ENCODE measurements at places on chromosomes 3 and 15.

DNA sequence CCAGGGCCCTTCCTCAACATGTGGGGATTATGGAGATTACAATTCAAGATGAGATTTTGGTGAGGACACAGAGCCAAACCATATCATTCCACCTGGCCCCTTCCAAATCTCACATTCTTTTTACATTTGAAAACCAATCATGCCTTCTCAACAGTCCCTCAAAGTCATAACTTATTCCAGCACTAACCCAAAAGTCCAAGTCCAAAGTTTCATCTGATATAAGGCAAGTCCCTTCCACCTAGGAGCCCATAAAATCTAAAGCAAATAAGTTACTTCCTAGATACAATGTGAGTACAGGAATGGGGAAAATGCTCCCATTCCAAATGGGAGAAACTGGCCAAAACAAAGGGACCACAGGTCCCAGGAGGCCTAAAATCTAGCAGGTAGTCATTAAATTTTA lies 309.5 kb upstream of the SLITRK3 start:
- DNase-seq = no peak

- no peak for DNase-seq
Observed at GRCh38 chr3:104126864-104127553, 1239.7 kb upstream of the ALCAM start.

DNA sequence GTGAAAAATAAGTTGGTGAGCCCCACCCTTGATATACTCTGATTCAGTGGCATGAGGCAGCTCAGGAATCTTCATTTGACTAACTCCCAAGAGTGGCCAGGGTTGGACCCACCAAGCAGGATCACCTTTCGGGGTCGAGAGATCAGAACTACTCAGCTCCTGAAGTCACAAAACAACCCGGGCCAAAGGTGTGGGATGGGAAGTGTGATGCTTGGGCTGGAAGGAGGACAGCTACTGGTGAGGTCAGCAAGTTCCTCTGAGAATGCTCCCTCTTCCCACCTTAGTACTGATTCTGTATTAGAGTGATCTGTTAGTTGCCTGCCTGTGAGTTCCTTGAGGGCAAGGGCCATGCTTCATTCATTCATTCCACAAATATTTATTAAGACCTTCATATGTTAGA lies 15.1 kb downstream of the ESYT3 start:
- DNase-seq = no peak

GRCh38 chr3:109977897-109978296 lies 640.6 kb upstream of the DPPA4 start:
- no peak for DNase-seq

- no peak for DNase-seq
Observed at GRCh38 chr15:40439461-40439959, 1.2 kb upstream of the BAHD1 start.

DNA sequence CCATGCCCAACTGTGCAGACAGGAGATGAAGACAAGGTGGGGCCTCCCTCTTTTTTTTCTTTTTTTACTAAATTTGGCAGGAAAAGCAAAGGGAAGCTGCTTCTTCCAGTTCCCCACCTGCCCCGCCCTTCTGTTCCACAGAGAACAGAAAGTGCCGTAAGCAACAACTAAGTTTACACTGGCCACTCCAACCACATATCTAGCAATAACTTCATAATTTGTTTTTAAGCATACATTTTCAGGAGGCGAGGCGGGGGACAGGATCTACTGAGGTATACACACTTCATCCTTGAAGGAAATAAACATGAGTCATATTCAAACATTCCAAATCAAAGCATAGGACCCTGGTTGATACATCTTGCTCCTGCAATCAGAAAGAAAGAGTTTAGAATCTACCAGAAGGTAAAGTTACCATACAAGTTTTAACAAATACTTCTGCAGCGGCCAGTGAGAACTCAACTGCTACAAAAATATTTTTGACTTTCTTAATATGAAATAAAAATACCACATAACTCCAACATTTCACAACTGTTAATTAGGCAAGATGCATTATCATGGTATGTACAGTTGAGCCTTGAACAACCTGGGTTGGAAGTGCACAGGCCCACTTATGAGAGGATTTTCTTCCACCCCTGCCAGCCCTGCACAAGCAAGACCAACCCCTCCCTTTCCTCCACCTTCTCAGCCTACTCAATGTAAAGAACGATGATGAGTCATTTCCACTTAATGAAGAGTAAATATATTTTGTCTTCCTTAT lies 50.7 kb downstream of the FOXP1 start:
- no peak for DNase-seq

- DNase-seq = no peak
Observed at GRCh38 chr15:65524226-65524625, 6.0 kb upstream of the HACD3 start.

- DNase-seq = no peak
Observed at GRCh38 chr3:108036984-108037741, 53.7 kb downstream of the CD47 start.

DNA sequence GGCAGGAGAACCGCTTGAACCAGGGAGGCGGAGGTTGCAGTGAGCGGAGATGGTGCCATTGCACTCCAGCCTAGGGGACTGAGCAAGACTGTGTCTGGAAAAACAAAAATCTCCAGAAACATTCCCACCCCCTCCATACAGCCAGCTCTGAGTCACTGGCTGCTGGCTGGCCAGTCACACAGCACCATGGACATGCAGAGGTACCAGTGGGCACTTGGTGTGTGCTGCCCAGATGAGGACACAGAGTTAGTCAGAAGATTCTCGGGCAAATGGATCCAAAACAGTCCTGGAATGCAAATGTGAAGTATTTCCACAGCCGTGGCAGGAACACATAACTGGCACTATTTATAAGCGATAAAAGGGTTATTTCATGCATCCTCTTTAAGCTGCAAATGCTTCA lies 44.6 kb downstream of the BDH1 start:
- DNase-seq = peak; percentile 15

GRCh38 chr3:179743913-179744312 lies 91.1 kb downstream of the USP13 start:
- no peak for DNase-seq

- no peak for DNase-seq
Observed at GRCh38 chr15:36294359-36294758, 285.1 kb upstream of the CDIN1 start.

- no peak for DNase-seq
Observed at GRCh38 chr15:63729115-63729884, 104.4 kb downstream of the HERC1 start.

DNA sequence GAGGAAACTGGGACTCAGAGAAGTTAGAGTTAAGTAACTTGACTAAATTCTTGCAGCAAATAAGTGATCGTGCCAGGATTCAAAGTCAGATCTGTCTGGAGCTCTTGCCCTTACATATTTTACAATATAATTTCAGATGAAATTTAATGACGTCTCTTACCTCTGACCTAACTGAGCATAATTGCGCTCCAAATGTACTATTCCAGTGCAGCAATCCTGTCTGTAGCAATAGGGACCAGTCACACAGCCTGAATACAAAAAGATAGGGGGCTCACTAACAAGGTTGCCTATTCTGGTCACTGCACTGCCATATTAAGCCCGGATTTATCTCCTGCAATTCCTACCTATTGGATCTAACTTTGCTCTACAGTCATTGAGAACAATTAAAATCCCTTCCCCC lies 316.4 kb downstream of the ZBTB20 start:
- no peak for DNase-seq

GRCh38 chr15:67433495-67434099 lies 87.3 kb upstream of the C15orf61 start:
- no peak for DNase-seq

GRCh38 chr3:138950006-138950644 lies 3.1 kb downstream of the FOXL2NB start:
- no peak for DNase-seq

DNA sequence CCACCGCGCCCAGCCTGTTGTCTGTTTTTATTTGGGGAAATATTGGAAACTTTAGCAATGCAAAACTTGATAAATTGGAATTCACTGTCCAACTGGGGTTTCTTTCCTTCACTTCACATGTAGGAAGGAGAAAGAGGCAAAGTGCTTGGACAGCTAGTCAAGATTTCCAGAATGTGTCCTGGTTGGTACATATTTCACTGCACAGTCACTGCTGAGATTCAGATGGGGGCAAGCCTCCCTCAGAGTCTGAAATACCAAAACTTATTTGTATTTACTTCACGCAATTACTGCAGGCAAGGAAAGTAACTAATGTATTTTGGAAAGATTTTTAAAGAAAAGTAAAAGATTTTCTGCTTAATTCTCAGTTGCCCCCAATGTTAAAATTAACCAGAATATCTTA lies 21.0 kb downstream of the LRRC31 start:
- no peak for DNase-seq
